ENCODE measurements at places on chromosomes 11 and 22.

DNA sequence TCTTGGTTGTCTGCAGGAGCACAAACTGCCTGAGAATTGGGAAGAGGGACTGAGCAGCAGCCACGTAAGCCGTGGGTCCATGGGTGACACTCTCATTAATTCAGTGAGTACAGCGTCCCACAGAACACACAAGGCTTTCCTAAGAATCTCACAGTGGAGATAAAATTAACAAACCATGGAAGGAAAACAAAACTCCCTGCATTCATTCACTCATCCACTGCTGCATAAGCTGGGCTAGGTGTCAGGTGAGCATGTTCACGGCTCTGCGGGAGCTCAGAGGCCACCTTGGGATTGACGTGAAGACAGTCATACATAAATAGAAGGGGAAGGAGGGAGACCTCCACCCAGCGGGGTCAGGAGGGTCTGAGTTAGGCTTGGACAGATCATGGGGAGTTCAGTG, 1442.7 kb downstream of the TBC1D22A start:
- DNase-seq = no peak

DNA sequence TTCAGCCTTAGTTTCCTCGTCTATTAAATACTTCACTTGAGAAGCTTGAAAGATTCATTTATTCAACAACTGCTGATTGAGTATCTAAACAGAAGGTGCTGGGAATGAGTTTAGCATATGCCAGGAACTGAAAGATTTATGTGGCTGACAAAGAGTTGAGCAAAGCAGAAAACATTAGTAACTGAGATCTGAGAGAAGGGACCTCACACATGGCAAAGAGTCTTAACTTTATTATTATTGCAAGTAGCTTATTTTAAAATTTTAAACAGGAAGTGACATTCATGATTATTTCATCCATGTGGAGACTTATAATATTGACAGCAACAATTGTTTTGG, 133.6 kb downstream of the CASP12 start:
- no peak for DNase-seq

- no peak for DNase-seq
Measured at GRCh38 chr22:41745968-41746367, 46.7 kb downstream of the MEI1 start.

DNA sequence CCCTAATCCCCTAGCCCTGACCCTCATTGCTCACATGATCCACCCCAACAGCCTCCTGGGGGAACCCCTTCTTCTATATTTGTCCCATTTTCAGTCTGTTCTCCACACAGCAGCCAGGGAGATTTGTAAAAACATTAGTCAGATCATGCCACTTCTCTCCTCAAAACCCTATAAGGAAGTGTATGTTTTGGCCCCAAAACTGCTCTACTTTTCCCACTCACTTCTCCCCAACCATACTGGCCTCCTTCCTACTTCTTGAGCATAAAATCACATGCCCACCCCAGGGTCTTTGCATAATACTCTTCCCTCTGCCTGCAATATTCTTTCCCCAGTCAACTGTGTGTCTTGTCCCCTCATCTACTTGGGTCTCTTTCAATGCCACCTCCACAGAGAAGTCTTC, 4.7 kb upstream of the SLC22A12 start:
- no peak for DNase-seq

GRCh38 chr11:17005646-17006045, 8.6 kb downstream of the PLEKHA7 start:
- no peak for DNase-seq

DNA sequence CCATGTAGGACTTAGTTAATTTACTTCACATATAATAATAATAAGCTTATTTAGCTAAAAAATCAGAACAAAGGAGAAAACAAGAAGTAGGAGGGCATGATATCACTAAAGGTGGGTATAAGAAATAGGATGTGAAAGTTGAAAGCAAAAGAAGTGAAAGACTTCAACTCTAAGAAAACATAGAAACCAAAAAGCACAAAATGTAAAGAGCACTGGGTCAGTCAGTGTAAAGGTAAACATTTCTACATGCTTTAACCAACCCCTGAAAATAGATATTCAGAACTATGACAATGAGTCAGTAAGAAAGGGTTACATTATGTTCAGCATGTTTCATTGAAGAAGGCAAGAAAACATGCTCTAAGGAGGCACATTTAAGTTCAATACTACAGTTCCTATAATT, 298.8 kb downstream of the SWAP70 start:
- DNase-seq = no peak

DNA sequence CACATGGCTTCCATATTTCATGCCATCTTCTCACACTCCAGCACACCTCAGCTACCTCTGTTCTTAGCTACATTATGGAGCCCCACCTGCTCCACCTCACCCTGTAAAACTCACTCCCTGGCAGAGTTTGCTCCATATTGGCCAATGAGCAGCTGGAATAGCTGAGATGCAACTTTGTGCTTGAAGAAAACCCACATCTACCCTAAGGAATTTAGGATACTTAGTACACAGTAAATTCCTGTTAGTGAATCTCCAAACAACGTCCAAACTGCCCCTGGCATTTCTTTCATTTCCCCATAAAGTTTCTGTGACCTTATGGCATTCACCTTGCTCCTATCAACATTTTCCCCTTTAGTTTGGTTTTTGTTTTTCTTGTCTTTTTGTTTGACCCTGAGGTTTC, 2.2 kb upstream of the VWCE start:
- no peak for DNase-seq

DNA sequence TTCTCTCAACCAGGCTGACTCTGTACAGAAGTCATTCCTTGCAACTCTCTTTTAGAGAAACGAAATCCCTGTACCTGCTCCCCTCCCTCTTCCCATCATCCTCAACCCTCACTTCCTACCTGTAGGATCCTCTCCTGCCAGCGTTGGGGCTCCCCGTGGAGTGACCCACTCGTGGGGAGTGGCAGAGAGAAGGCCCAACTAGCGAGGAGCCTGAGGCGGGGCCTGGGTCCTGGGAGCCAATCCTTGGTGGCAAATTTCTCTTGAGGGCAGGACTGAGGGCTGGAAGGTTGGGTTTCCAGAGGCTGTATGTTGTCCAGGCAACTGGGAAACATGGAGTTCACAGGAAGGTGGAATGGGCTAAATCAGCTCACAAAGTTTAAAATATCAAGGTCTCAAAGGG, 10.4 kb downstream of the NHERF4 start:
- no peak for DNase-seq

- DNase-seq = no peak
Measured at GRCh38 chr11:70191495-70192140, 11.5 kb upstream of the FADD start.

DNA sequence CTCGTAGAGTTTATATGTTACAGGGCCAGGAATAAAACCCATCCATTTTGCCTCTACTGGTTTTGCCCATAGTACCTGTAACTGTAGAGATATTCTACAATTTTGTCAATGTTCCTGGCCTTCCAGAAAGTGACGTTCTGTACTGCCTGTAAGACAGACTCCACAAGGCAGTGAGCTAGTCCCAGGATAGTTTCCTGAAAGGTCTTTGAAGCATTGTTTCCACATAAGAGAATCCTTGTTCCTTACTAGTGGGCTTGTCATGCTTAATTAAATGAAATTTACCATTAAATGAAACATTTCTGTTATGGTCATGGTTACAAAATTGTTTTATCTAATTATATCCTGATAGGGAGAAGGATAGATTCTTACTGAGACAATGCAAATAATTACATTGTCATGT, 80.4 kb downstream of the HSD17B12 start:
- no peak for DNase-seq

GRCh38 chr11:78427615-78428265, 10.1 kb upstream of the GAB2 start:
- no peak for DNase-seq

DNA sequence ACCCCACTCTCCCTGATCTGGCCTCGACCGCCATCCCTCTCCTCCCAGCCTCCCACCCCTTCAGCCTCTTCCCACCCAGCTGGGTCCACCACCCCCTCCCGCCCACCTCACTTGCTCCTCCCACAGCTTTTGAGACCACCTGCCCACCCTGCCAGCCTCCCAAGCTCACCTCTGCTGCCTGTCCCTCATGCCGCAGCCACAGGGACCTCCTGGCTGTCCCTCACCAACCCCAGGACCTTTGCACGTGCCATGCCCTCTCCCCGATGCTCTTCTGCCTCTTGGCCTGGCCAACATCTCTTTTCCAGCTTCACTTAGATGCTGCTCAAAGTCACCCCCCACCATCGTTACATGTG, 6.5 kb downstream of the PNPLA5 start:
- no peak for DNase-seq

- DNase-seq = no peak
Measured at GRCh38 chr11:64787526-64788320, 9.4 kb upstream of the SF1 start.

DNA sequence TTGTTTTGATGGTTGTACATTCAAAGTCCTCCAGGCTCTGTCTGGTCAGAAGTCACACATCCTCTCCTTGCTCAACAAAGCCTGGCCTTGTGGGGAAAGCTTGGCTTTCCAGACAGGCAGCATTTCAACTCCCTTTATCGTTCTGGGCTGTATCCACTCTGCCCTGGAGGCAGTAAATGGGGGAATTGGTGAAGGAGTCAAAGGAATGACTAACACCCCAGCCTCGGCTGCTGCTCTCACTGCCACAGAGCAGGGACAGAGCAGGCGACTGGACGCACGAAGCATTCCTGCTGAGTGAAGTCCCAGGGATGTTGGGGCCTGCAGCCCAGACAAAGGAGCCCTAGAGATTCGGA, 52.8 kb downstream of the WNT11 start:
- DNase-seq = no peak

DNA sequence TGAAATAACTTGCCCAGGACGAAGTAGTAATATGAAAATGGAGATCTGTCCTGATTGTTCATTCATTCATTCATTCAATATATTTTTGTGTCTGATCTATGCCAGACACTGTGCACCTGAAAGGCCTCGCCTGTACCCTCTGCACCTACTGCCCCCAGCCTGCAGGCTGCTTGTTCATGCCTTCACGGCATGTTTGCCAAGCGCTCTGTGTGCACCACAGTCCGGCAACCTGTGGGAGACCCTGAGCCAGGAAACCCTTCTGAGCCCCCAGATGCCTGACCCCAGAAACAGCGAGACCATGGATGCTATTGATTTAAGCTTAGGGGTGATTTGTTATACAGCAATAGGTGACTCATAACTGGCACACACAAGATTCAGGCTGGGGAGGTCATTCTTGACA, 47.0 kb downstream of the RTL6 start:
- DNase-seq = no peak

DNA sequence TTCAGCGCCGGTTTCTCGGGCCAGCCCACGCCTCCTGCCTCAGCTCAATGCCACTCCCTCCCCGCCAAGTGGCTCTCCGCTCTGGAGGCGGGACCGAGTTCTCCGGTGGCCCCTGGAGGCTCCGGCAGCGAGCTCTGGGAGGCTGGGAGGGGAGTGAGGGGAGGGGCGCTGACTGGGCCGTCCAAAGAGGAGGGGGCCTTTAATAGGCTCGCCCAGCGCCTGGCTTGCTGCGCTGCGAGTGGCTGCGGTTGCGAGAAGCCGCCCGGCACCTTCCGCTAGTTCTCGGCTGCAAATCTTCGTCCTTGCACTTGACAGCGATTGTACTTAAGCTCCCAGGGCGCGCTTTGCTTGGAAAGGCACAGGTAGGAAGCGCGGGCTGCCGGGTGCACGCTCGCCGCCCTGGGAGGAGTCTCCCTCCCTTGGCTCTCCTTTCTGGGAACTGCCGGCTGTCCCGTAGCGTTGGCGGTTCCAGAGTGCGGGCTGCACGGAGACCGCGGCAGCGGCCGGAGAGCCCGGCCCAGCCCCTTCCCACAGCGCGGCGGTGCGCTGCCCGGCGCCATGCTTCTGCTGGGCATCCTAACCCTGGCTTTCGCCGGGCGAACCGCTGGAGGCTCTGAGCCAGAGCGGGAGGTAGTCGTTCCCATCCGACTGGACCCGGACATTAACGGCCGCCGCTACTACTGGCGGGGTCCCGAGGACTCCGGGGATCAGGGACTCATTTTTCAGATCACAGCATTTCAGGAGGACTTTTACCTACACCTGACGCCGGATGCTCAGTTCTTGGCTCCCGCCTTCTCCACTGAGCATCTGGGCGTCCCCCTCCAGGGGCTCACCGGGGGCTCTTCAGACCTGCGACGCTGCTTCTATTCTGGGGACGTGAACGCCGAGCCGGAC, at the start of gene ADAMTS15:
Gene ADAMTS15, plus strand, starts transcription at position 230 of the 894 bp plus-strand sequence. Its CDS starts 329 bp downstream, at position 559.
- DNase-seq = no peak

Measured in stimulated activated CD8-positive, alpha-beta memory T cell treated with anti-CD3 and anti-CD28 coated beads, Interleukin-7, amount 100 ng/mL, for 1 hour (primary cell).